ENCODE measurements at places on chromosomes 3 and 15.

DNA sequence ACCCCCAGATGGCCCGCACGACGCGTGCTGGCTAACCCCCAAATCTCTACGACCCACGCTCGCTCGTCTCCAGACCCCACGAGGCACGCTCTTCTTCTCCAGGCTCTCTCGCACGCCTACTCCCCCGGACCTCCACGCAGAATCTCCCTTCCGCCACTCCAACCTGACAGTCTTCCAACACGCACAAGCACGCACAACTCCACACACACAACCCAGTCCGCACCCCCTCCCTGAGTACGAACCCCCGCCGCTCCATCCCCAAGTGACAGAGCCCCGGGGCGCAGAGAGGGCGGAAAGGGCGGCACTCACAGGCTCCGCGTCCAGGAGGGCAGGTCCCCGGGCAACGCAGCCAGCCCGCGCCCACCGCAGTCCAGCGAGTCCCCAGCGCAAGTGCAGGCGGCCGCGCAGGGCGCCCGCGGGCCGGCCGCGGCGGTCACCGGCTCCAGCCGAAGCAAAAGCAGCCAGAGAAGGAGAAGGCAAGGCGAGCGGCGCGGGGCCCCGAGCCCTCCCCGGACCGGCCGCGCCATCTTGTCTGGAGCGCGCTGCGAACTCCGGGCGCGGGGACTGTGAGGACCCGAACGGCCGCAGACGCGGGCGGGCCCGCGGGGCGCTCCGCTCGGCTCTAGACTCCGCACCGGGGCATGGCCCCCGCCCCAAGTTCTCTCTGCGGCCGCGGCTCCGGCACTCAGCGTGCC, 794 bp downstream of the LRIG1 start:
- peak; percentile 37 for DNase-seq

GRCh38 chr15:73378089-73378488, 9.3 kb upstream of the HCN4 start:
- no peak for DNase-seq

GRCh38 chr15:60890375-60891230, 338.5 kb downstream of the RORA start:
- DNase-seq, result no peak

GRCh38 chr15:100318880-100319279, 22.9 kb downstream of the ADAMTS17 start:
- no peak for DNase-seq

- no peak for DNase-seq
Measured at GRCh38 chr3:107989661-107990060, 101.2 kb downstream of the CD47 start.

GRCh38 chr15:59995568-59996297, 8.4 kb upstream of the FOXB1 start:
- DNase-seq, result no peak

GRCh38 chr3:134694946-134695543, 44.2 kb upstream of the KY start:
- no peak for DNase-seq

DNA sequence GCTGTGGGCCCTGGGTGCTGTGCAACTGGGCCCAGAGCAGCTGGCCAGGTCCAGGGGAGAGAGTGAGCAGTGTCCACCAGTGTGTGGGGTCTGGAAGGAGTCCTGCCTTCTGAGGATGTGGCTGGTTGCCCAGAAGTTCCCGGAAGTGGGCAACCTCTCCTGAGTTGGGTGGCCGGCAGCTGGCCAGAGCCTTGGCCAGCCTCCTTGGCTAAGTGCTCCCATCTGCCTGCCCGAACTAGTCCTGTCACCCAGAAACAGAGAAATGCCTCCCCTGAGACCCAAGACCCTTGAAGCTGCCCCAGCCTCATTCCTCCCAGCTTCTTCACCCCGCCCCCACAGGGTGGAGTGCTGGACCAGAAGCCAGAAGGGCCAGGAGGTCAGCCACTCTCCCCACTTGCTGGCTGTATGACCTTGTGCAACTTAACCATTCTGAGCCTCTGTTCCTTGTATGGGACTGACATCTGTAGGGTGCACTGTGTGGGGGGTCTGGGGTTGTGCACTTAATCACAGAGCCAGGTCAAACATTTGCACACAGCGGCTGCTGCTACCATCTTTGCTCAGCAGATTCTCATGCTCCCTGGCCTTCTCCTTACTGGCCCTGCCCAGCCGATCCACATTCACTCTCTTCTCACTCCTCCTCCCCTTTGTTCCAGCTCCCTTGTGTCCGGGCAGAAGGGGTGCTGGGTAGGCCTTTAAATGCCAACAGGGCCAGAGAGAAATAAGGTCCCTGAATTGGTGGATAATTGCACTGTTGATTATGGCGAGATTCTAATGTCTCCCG, 7.5 kb upstream of the ALAS1 start:
- peak; percentile 50 for DNase-seq

GRCh38 chr3:59829527-59829926, 779.7 kb upstream of the CFAP20DC start:
- no peak for DNase-seq

DNA sequence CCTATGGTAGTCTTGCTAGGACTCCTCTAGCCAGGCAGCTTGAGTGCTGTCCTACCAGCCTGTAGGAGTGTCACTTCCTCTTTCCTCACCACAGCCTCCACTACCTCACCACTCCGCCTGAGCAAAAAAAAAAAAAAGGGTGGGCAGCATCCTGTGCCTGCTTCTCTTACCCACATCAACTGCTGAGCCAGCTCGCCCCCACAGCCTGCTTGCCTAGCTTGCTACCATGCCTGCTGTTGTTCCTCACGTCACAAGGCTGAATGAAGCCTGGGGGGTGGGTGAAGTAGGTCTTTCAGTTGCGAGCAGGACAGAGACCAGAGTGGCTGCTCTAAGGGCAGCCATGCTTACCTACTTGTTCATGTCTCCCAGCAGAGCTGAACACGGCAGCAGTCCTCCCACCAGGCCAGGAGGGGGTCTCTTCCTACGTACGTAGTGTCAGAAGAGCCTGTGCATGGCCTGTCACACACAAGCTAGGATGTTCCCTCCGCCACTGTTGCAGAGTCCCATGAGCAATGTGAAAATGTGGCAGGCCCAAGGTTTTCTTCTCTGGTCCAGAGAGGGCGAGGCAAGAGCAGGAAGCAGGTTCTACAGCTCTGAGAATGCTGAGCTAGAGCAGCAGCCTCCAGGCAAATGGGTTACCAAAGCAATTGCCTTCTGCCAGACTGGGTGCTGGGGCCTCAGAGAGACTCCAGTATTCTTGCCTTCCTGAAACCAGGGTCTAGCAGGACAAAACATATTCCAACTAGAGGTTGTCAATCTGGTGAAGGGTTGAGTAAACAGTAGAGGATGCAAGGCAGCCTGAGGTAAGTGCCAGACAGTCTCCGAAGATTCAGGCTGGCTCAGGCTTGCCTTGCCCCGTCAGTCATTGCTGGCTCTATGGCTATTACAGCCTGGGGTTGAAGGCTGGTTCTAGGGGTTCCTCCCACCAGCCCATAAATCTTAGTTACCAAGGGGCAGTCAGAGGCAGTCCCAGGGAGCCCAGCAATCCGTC, 8.1 kb downstream of the PPM1M start:
- peak; percentile 63 for DNase-seq

- DNase-seq, result peak; percentile 3
Measured at GRCh38 chr3:28286595-28286994, 45.2 kb downstream of the CMC1 start.

DNA sequence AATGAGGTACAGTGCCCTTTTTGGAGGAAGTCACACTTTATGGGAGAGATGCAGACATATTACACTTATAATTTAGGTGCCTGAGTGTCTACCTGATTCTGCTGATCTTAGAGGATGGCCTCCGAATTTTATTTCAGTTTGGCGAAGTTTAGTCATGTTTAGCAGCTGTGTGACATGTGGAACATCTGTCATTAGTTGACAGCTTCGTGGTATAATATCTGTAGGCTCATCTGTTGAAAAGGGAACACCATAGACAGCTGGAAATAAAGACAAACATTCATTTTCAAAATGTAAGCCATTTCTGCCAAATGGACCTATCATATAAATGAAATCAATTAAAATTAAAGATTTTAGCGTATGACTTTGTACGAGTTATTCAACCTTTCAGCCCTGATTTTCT, 165.4 kb downstream of the CFAP20DC start:
- no peak for DNase-seq

- DNase-seq, result no peak
Measured at GRCh38 chr15:97992823-97993222, 32.3 kb downstream of the ARRDC4 start.

DNA sequence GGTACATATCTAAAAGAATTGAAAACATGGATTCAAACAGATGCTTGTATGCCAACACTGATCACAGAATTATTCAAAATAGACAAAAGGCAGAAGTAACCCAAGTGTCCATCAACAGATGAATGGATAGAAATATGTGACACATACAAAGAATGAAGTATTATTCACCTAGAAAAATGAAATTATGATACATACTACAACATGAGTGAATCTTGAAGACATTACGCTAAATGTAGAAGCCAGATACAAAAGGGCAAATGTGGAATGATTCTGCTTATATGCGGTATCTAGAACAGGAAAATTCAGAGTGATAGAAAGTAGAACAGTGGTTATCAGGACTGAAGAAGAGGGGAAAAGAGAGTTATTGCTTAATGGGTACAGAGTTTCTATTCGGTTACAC, 26.2 kb upstream of the SLC12A8 start:
- DNase-seq, result no peak

DNA sequence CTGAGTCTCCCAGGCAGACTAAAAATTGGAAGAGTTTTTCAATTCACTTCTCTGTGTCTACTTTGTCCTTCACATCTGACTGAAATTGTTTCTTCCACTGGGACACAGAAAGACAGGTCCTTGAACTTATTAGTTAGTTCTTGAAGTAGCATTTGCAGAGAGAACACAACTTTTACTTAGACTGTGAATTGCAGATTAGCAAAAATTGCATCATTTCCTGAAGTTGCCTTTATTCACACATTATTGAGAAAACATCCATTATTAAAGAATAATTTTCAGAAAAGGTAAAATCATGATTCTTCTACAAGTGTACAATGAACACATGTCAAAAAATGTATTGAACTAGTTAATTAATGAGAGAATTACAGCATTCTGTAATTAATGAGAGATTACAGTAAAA, 1.4 kb upstream of the COMMD2 start:
- DNase-seq, result no peak

GRCh38 chr3:10845001-10845761, 29.2 kb downstream of the SLC6A11 start:
- no peak for DNase-seq

GRCh38 chr3:79506751-79507150, 261.0 kb downstream of the ROBO1 start:
- no peak for DNase-seq

GRCh38 chr3:14744556-14744955, 69.6 kb downstream of the C3orf20 start:
- no peak for DNase-seq

GRCh38 chr15:53759411-53759931, at the start of gene WDR72:
Gene WDR72, minus strand, starts transcription at chr15:53759663. Its CDS starts 26,514 bp downstream, at chr15:53733149.
- no peak for DNase-seq

DNA sequence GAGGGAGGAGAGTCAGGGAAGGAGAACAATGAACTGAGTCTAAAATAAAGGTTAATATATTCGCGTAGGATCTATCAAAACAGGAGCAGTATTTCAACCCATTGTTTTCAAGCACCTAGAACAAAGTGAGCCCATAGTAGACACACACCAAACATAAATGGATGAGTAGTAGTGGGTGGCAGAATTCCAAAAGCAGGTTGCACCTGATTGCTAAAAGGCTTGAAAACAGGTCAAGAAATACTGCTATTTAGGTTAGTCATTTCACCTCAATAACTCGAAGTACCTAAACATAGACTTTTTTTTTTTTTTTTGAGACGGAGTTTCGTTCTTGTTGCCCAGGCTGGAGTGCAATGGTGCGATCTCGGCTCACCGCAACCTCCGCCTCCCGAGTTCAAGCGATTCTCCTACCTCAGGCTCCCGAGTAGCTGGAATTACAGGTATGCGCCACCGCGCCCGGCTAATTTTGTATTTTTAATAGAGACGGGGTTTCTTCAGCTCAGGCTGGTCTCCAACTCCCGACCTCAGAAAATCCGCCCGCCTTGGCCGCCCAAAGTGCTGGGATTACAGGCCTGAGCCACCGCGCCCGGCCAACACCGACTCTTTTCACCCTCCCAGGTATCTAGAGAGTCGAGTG, 855 bp upstream of the ABHD5 start:
- no peak for DNase-seq

GRCh38 chr3:113070072-113070640, 79.4 kb downstream of the GTPBP8 start:
- DNase-seq, result no peak

All from frontal cortex (tissue), 4 donors.